ENCODE measurements at places on chromosomes 6 and 20. TPM values are rescaled to one million over a fixed set of nuclear protein-coding genes. Genes with fewer than 3 reads are reported as not detected.

DNA sequence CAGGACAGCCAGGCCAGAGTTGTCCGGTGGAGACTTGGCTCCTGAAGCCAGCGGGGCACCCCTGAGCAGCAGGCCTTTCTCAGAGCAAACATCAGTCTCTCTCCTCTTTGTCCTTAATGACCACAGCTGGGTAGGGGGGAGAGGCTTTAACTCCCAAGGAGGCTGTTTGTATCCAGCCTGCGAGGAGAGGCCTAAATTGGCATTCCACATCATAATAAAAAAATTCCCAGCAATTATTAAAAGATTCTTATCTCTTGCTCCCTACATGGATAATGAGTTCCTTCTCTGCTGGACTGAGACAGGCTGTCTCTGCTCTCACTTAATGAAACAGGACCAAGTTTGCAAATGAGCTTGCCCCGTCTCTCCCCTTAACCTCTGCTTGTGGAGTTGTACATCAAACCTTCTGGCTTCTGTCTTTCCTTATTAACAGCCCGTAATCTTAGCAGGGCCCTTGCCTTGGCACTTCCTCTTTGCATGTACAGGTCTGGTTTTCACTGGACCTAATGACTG, 838.2 kb downstream of the MAFB start:
- no peak for DNase-seq
- no peak overlapping the region for H3K4me3 ChIP-seq
- H3K27ac ChIP-seq, result no peak overlapping the region
- H3K27me3 ChIP-seq, result peaks cover 2% of the 10 kb centered on the region

- peak overlapping the region; percentile 22 for H3K4me3 ChIP-seq
- no peak overlapping the region for H3K27ac ChIP-seq
- H3K4me1 ChIP-seq, result no peaks in the 10 kb centered on the region
- H3K36me3 ChIP-seq, result no peaks in the 10 kb centered on the region
These were observed 19.6 kb upstream of the EYA2 start for GRCh38 chr20:46875059-46875458.

DNA sequence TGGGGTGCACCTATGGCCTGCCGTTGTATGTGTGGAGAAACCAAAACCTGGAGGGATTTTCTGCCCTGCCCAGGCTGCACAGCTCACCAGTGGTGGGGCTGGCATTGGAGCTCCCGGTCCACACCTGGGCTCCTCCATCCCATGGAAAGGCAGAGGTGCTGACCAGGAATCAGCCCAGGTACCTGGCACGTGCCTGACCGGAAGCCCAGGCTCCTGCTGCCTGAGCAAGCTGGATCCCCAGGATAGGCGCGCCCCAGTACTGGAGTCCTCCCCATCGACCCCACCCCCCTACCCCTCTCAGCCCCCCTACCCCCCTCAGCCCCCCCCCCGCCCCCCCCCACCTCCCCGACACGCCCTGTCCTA, 39.9 kb upstream of the HMGA1 start:
- DNase-seq, result no peak
- no peak overlapping the region for H3K4me3 ChIP-seq
- no peaks in the 10 kb centered on the region for H3K4me1 ChIP-seq
- H3K27ac ChIP-seq, result no peak overlapping the region
- H3K36me3 ChIP-seq, result no peaks in the 10 kb centered on the region
- H3K27me3 ChIP-seq, result peaks cover 3% of the 10 kb centered on the region

GRCh38 chr20:49584418-49585382, 16.8 kb upstream of the PTGIS start:
- no peak for DNase-seq
- H3K27ac ChIP-seq, result no peak overlapping the region
- peaks cover 8% of the 10 kb centered on the region for H3K27me3 ChIP-seq
- H3K4me1 ChIP-seq, result peaks cover 7% of the 10 kb centered on the region

Gene BNIP5
- total RNA-seq, result not detected

GRCh38 chr20:34710861-34711574, 6.9 kb downstream of the TP53INP2 start:
- DNase-seq, result no peak
- H3K4me3 ChIP-seq, result peak overlapping the region; percentile 69
- H3K27ac ChIP-seq, result no peak overlapping the region
- peaks cover 30% of the 10 kb centered on the region for H3K4me1 ChIP-seq

DNA sequence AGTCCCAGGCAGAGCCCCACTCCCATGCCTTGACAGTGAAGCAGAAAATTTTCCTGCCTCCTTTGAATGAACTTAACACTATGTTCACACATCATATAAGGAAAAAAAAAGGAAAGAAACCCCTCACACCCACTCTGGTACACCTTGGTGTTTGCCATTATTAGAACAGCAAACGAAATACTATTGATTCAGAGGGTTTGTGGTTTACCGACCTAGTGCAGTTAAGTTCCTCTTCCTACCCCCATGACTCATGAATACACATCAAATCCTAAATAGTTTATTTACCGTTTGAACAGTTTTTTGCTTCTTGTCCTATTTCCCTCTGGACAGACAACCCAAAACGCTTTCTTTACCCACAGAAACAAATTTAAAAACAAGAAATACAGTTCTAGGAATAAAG, 237.7 kb downstream of the FOXA2 start:
- no peak overlapping the region for H3K4me3 ChIP-seq
- no peak overlapping the region for H3K27ac ChIP-seq
- DNase-seq, result no peak
- no peaks in the 10 kb centered on the region for H3K4me1 ChIP-seq
- H3K36me3 ChIP-seq, result no peaks in the 10 kb centered on the region
- H3K27me3 ChIP-seq, result no peaks in the 10 kb centered on the region

GRCh38 chr20:57183457-57184009, 82.9 kb downstream of the BMP7 start:
- no peak overlapping the region for H3K27ac ChIP-seq
- DNase-seq, result no peak

GRCh38 chr20:12833861-12834260, 174.9 kb upstream of the SPTLC3 start:
- H3K4me1 ChIP-seq, result peaks cover 2% of the 10 kb centered on the region
- H3K36me3 ChIP-seq, result no peaks in the 10 kb centered on the region
- no peak overlapping the region for H3K27ac ChIP-seq
- no peak overlapping the region for H3K4me3 ChIP-seq

Gene ZBTB22
- total RNA-seq, result 16.9 TPM

Gene SLC44A4
- total RNA-seq, result 1.6 TPM

Measured in endothelial cell (in vitro differentiated cells).